KBM-7 (cell line): ENCODE measurements at places on chromosomes 7 and 10.

DNA sequence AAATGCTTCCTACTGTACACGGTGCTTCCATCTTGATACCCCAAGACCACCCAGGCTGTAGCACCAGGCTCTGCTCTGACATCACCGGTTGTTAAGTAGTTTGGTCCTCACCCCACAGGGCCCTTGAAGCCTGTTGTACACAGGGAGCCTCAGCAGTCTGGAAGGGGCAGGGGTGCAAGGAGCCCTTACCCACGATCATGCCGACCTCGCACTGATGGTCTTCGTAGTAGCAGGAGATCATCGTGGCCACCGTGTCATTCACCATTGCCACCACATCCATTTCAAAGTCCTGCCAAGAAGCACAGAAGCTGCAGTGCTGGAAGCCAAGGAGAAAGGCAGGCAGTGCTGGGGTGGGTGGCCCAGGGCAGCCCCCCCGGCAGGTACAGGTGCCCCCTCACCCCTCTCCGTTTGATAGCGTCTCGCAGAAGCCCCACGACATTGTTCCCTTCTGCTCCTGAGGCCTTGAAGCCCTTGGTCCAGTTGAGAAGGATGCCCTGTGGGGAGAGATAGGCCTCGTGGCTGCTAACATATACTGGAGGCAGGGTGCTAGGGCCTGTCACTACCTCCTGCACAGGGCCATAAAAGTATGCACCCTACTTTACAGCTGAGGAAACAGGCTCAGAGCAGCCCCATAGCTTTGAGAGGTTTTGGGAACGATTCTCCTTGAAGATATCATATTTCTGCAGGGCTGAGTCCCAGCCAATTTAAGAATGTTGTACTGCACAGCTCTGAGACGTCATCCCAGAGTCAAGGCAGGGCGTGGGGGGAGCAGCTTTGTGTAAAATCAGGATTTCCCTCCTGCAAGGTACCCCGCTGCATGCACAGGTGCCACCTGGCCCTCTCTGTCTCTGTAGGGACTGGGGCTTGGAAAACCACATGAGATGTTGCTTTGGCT, 8.7 kb upstream of the MYL7 start:
- no peak for DNase-seq

DNA sequence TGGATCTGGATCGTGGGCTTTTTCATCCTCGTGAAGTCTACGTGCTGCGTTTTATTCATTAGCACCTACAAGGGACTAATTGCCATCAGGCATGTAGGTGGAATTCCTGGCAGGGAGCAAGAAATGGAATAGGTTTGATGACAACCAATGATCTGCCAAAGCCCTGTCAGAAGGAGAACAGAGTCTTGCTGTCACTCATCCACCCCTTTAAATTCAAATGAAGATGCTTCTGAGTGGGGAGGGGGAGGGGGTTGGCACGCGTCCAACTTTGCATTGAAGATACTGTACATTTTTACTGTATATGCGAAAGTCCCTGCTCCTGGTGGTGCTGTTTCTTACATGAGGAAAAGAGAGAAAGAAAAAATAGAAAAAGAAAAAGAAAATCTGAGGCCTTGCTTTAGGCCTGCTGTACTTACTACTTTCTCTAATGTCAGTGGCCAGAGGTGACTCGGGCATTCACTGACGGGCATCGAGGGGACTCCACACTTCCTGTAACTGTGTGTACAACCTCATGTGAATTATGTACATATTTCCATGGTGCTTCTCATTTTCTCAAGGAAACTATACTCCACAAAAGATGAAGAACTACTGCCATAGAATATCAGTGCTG, 569.1 kb downstream of the INHBA start:
- DNase-seq, result no peak

GRCh38 chr10:48608976-48609375, 4.1 kb upstream of the ARHGAP22 start:
- no peak for DNase-seq

GRCh38 chr10:127018298-127018650, 113.0 kb downstream of the DOCK1 start:
- DNase-seq, result no peak

GRCh38 chr10:35232527-35232926, 103.8 kb upstream of the CCNY start:
- DNase-seq, result no peak

DNA sequence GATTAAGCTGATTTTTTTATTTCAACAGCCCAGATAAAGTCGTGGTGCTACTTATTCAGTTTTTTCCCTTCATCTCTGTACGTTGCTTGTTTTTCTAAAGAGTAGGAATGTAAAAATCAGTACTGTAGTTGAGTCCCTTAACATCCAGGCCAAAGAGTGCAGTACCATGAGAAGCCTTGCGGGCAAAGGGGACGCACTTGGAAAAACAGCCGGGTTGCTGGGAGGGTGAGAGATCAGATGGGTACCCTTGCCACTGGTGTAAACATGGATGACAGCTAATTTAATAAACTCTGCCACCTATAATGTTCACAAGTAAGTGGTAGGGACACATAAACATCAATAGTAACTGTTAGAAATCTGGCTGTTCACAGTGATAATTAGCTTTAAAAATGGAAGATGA, 175.9 kb downstream of the POU6F2 start:
- DNase-seq, result no peak

DNA sequence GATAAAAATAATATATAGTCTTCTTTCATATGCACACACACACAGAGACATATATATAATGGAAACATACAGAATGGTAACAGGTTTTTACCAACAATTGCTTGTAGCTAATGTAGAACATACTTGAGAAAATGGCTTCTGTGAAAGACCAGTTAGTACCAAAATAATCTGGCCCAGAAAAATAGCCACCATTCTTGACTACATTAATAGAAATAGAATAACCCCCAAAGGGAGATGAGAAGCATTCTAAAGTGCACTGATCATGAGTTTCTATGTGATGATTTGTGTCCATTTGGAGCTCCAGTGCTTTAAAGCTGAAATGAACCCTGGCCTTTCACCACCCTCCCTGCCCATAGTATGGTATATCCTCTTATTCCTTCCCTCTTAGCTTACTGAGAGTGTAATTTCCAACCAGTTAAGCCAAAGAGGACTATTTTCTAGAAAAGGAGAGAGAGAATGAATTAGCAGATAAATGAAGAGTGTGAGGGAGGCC, 22.9 kb upstream of the IFIT2 start:
- DNase-seq, result no peak

DNA sequence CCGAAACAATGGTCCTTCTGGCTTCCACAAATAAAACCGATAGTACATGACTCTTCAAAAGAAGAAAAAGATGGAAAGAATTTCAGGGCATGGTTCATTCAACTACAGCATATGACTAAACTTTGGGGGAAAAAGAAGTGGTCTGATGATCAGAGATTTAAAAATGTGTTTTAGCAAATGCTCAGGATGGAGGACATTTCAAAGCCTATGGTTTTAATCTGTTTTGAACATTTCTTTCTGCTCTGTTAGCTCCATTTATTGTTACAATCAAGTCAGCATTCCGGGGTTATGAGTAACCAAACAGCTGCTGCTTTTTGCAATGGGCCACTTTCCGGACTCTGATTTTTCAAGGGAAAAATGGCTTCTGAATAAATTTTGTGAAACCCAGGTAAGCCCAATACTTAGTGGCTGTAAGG, 142.4 kb downstream of the CUBN start:
- no peak for DNase-seq

GRCh38 chr10:110784198-110784597, 87.5 kb upstream of the PDCD4 start:
- no peak for DNase-seq

DNA sequence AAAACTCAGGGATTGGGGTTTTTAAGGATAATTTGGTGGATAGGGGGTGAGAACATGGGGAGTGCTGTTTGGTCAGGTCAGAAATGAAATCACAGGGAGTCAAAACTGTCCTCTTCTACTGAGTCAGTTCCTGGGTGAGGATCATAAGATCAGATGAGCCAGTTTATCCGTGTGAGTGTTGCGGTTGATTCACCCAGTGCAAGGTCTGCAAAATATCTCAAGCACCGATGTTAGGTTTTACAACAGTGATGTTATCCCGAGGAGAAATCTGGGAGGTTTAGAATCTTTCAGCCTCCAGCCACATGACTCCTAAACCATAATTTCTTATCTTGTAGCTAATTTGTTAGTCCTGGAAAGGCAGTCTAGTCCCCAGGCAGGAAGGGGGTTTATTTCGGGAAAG, 31.7 kb upstream of the AGR2 start:
- no peak for DNase-seq

- no peak for DNase-seq
Measured at GRCh38 chr7:157018328-157018996, 8.0 kb upstream of the MNX1 start.

DNA sequence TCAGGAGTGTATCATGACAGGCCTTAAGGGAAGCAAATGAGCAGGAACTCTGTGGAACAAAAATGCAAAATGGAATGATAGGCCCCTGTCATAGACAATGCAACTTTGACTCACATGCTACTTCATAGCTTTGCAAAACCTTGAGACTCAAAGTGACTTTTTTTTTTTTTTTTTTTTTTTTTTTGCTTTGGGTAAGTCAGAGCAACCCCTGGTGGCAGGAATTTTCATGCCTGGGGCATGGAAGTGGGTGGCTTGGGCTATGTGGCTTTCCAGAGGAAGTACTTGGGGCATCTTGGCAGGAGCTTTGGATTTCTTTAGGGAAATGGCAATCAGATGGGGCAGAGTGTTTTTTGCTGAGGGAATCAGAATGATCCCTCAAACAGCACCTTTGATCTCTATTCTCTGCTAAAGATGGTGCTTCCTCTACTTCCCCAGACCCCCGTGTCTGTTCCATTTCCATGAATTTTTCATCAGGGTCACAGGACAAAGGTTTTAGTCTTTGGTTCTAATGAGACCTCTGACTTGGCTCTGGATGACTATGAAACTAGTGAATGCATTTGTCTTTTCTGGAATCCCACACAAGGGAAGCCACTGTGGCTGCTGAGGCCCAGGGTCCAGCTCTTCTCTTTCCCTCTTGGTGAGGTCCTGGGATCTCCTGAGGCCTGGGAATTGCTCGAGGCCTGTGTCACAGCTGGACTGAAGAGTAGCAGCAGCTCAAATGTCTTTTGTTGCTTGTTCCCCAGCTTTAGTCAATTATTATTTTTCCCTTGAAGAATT, 62.8 kb downstream of the TACC2 start:
- peak; percentile 37 for DNase-seq

- DNase-seq, result no peak
Measured at GRCh38 chr10:78254013-78254412, 220.3 kb downstream of the RPS24 start.

DNA sequence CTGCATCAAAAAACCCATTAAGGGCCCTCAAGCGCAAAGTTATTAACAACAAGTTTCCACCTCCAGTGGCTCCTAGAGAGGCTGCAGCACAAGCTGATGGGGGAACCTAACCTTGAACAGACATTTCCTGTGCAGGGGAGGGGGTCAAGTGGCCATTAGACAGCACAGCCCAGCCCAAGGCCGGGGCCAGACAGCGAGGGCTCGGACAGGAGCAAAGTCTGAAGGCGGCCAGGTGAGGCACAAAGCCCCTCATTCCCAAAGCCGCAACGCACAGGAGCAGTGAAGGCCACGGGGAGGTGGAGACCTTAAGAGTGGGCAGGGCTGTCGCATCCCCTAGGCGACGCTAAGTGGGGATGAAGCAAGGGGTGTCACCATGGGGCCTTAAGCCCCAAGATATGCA, 73.2 kb upstream of the ZNF746 start:
- DNase-seq, result no peak

DNA sequence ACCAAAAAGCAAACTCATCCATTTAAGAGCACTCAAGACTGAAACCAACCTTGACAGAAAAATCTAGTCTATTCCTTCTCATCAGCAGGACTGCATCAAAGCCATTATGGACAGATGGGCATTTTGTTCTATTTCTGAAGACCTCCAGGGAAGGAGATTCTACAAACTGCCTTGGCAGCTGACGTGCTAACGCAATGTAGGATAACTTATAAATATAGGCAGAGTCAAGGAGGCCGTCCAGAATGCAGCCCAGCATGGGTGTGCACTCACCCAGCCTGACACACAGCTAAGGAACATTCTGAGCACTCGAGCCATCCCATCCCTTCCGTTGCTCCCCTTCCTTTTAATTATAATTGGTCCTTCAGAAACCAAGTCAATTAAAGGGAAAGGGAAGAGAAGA, 25.3 kb upstream of the NEBL start:
- no peak for DNase-seq

- DNase-seq, result no peak
Measured at GRCh38 chr10:80284522-80284921, 4.9 kb downstream of the MAT1A start.

GRCh38 chr7:118436663-118437062, 212.2 kb downstream of the ANKRD7 start:
- no peak for DNase-seq

- DNase-seq, result no peak
Measured at GRCh38 chr7:77697535-77697831, 1.2 kb downstream of the RSBN1L start.

GRCh38 chr7:44894888-44895580, 9.7 kb upstream of the PURB start:
- no peak for DNase-seq

DNA sequence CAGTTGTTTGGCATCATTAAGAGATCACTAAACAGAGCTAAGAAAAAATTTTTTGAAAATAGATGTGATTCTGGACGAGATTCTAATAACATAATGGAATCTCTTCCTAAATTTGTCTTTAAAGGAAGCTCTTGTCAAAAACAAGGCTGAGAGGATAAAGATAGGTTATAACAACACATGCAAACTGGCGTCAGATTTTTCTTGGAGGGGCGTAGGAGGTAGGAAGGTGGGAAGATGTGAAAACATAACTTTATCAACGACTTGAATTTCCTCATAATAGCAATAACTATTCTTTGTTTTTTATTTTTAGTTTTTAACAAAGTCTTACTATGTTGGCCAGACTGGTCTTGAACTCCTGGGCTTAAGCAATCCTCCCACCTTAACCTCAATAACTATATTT, 31.8 kb upstream of the JCAD start:
- no peak for DNase-seq

GRCh38 chr10:1465418-1465911, 271.9 kb downstream of the ADARB2 start:
- DNase-seq, result no peak

DNA sequence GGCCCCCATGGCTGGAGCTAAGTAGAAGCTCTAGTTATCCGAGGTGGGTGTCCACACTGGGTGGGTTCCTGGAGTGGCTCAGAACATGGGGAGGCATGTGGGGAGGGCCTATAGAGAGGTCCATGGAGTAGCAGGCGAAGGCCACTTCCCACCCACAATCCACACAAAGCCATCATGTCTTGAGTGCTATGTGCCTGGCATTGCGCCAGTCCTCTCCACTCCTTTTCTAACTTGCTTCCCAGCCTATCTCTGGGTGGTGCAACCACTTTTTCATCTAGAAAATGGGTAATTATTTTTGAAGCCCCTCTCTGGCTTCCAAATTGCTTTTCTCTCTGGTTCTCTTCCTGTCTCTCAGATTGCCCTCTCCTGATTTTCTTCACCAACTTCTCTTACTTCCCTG, 263.6 kb downstream of the PHTF2 start:
- no peak for DNase-seq

- DNase-seq, result no peak
Measured at GRCh38 chr10:124993736-124994451, 52.0 kb downstream of the ZRANB1 start.

GRCh38 chr10:97428572-97428981, 2.6 kb downstream of the PGAM1 start:
- peak; percentile 44 for DNase-seq
